ENCODE measurements at places on chromosomes 16 and 17. TPM values are rescaled to one million over a fixed set of nuclear protein-coding genes. Genes with fewer than 3 reads are reported as not detected.

The WNT9B gene
- not detected for total RNA-seq

The CSNK2A2 gene
- 62.2 TPM for total RNA-seq

The SMIM36 gene
- total RNA-seq, result not detected

The CASKIN1 gene
- 0.05 TPM for total RNA-seq

The PIGQ gene
- 43.0 TPM for total RNA-seq

The DCUN1D3 gene
- 10.0 TPM for total RNA-seq

The MMP28 gene
- not detected for total RNA-seq

The MYH3 gene
- 3.2 TPM for total RNA-seq

The DNAI2 gene
- 0.84 TPM for total RNA-seq

The EVPLL gene
- not detected for total RNA-seq
